NCI-H1436 (cell line): ENCODE measurements at places on chromosomes 12 and 14.
A peak's percentile ranks its signal among the peaks of the same experiment; 100 is the strongest.

GRCh38 chr12:103387385-103387784, 108.4 kb downstream of the C12orf42 start:
- peak; percentile 41 for DNase-seq

GRCh38 chr12:68031881-68032739, 42.9 kb downstream of the IFNG-AS1 start:
- no peak for DNase-seq

GRCh38 chr12:5140190-5140589, 96.5 kb downstream of the KCNA5 start:
- DNase-seq = no peak

DNA sequence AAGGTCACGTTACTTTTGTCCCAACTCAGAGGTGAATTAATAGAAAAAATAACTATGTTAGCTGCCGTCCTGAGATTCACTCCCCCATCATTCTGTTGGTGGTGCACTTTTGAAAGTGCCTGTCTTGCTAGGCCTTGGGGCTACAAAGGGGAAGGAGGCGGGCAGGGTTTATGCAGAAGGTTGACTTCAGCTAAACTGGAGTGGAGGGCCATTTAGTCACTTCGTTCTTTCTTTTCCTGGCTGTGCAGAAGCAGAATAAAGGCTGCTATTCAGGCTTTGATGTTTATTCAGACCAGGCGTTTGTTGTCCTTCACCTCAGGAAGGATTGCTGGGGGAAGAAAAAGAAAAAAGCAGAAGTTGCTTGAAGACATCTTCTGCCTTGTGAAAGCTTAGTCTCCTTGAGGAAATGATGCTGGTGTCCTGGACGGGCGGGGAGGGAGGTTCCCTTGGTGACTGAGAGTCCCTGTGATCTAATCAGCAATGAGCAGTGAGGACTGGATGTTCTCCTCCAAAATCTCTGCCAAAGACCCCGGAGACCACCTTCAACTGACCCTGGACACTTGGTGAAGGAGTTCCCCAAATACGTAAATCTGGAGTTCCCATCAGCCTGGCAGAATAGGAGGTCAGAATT, 4.0 kb downstream of the GLT1D1 start:
- no peak for DNase-seq

DNA sequence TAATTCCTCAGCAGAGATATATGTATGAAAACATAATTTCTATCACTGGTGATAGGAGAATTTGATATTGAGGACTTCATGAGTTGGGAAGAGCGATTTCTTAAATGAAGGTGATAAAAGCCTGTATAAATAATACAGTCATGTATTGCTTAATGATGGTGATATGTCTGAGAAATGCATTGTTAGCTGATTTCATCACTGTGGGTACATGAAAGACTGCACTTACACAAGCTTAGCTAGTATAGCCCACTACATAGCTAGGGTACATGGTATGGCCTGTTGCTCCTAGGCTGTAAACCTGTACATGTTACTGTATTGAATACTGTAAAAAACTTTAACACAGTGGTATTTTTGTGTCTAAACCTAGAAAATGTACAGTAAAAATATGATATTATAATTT, 63.4 kb downstream of the ANO4 start:
- no peak for DNase-seq

- DNase-seq = peak; percentile 26
Measured at GRCh38 chr12:104653730-104654664, 197.2 kb downstream of the CHST11 start.

DNA sequence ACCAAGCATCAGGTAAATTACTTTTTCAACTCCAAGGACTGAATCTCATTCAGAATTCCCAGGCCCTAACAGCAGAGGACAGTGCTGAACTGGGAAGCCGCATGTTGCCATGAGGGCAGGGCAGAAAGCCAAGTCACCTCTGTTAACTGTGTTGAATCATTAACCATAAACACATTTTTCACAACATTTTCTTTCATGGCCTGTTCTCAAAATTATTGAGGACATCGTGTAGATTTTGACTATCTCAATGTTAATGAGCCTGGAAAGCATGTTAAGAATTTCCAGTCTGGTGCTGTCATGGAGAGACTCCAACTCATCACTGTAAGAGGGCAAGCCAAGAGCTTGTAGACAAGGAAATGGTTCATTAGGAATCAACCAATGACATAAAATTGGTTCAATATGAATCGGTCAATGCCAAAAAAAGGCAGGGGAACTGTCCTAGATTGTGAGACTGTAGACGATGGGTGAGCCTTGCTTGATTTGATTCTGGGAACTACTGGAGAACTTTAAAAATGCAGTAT, 33.7 kb downstream of the CPM start:
- DNase-seq = no peak

DNA sequence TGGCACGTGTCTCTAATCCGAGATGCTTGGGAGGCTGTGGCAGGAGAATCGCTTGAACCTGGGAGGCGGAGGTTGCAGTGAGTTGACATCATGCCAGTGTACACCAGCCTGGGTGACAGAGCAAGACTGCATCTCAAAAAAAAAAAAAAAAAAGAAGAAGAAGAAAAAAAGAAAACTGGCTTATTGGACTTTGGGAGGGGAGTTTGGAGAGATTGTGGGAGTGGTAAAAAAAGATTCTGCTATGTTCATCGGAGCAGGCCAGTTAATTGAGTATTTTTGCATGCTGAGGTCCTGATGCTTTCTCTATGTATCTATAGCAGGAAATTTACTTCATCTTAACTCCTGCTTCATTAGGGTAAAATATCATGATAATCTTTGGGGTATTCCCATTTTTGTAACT, 11.6 kb downstream of the CNOT2 start:
- no peak for DNase-seq

DNA sequence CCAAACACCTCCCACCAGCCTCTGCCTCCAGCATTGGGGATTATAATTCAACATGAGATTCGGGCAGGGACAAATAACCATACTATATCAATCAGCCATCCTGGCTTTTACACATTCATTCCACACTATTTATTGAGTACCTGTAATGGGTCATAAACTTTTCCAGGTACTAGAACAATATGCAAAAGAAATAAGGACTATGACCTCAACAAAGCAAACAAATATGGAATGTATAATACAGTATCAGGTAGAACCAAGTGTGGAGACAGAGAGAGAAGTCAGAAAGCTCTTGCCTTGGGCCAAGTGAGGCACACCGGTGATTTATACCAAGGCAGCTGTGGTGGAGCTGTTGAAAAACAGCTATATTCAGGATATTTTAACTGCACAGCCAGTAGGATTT, 116.3 kb downstream of the TSPAN8 start:
- no peak for DNase-seq
